Activated CD8-positive, alpha-beta memory T cell treated with anti-CD3 and anti-CD28 coated beads, Interleukin-2, amount 50 U/mL, for 48 hours (primary cell): ENCODE measurements at places on chromosomes 1 and 21.

DNA sequence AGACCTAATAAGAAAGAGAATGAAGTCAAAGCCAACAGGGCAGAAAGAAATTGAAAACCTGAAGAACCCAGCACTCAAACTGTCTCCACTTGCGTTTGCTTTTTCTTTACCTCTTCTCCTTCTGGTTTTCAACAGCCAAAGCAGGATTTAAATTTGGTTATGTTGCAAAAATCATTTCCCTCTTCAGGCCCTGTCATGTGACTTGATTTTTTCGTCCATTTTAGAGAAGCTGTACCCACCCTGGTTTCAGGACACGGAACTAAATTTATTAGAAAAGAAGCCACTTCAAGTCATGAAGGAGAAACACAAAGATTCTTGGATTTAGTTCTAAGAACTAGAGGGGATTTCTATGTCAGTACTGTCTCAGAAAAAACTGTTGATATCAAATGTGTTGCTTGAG, 1.0 kb upstream of the SYNJ1 start:
- no peak for DNase-seq

GRCh38 chr1:224375059-224375458, 18.4 kb downstream of the CNIH4 start:
- no peak for DNase-seq

- no peak for DNase-seq
Measured at GRCh38 chr1:18062185-18062584, 45.4 kb upstream of the IGSF21 start.

- no peak for DNase-seq
Measured at GRCh38 chr1:12473596-12474362, 144.2 kb downstream of the DHRS3 start.

GRCh38 chr1:48030696-48031365, 33.6 kb upstream of the TRABD2B start:
- DNase-seq: no peak

- DNase-seq: peak; percentile 65
Measured at GRCh38 chr1:214439352-214440119, 111.9 kb downstream of the PTPN14 start.

DNA sequence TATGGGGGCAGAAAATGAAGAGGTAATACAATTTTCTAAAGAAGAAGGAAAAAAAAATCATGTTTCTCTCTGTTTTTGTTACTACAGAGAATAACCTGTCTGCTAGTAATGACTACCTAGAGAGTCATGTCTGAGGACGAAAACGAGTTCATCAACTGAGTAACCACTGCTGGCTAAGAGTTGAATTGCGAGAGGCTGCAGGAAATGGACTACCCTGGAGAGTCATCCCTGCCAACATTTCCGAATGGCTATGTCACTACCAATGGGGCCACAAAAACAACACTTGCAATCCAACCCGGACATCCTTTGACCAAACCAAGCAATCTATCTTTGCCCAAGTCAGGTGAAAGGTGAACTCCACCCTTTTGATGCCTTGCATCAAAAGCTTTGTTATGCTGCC, 120.6 kb downstream of the FCRL5 start:
- no peak for DNase-seq

GRCh38 chr1:30197639-30198450, 525.5 kb downstream of the MATN1 start:
- no peak for DNase-seq

DNA sequence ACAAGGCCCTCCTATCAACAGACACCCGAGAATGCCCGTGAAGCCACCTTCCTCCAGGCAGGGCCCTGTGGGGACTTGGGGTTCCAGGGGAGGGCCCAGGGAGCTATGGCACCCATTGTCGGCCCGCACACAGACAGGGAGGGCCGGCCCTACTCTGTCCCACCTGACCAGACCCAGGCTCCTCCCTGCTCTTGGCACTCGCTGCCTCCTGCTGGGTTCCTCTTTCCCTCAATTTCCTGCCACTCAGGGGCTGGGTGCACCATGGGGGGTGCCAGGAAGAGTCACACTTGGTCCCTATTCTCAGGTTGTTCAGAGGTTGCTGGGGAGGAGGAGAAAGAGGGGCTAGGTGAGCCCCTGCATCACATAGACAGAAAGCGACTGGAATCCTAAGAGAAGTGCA, 8.0 kb upstream of the OXCT2 start:
- DNase-seq: no peak

GRCh38 chr1:198440842-198441241, 99.6 kb downstream of the ATP6V1G3 start:
- no peak for DNase-seq

DNA sequence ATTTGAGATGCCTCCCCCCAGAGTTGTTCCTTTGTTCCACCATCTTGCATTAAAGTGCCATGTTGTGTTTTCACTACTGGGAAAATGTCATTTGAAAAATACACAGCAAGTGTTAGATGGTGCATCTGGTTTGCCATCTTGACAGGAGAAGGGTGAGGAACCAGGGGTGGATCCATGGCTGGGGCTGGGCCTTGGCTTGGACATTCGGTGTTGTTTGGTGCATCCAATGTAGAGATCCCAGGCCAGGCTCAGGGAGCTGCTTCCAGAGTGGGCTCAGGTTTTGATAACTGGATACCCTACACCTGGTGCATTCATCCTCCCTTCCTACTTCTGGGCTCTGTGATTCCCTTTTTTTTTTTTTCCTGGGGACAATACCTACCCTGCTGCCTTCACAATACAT, 103.5 kb downstream of the UCK2 start:
- no peak for DNase-seq

DNA sequence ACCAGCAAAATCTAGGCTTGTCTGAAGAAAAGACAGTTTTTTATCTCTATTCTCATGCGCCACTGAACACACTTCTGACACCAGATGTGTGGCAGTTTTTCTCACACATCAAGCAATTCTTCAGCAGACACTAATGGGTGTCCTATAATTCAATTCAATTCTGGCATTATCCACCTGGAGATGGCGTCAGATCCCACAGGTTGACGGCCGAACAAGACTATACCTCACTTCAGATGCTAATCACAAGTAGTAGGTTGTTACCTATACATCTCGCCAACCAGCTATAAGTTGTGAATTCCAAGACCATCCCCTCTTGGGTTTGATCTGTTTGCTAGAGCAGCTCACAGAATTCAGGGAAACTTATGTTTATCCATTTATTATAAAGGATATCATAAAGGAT, 89.9 kb upstream of the ARTN start:
- no peak for DNase-seq

GRCh38 chr1:201137579-201138310, 10.8 kb upstream of the ASCL5 start:
- no peak for DNase-seq

DNA sequence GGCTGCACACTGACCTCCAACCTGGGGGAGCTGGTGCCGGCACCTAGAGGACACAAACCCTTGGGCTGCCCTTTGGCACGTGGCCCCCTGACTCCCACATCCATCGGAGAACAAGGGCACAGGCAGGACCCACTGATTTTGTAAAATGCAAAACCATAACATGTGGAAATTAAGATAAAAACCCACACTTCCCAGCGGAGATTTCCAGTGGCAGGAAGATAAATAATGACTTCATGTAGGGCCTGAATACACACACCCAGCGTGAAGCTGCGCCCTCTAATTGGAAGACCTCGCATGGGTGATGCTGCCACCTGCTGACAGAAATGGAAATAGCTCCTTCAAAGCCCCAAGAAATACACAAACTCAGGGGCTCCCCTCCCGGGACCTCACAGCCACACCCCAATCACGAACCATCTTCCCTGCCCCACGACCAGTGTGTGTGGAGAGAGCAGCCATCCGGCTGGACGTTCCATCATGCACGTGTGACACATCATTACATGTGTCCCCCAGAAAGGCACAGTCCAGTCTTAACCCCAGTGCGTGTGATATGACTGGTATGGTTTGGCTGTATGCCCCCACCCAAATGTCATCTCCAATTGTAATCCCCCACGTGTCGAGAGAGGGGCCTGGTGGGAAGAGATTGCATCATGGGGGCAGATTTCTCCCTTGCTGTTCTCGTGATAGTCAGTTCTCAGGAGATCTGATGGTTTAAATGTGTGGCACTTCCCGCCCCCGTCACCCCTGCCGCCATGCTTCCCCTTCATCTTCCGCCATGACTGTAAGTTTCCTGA, 5.7 kb upstream of the TPRG1L start:
- peak; percentile 83 for DNase-seq

GRCh38 chr1:115765091-115765490, 3.4 kb downstream of the CASQ2 start:
- no peak for DNase-seq

DNA sequence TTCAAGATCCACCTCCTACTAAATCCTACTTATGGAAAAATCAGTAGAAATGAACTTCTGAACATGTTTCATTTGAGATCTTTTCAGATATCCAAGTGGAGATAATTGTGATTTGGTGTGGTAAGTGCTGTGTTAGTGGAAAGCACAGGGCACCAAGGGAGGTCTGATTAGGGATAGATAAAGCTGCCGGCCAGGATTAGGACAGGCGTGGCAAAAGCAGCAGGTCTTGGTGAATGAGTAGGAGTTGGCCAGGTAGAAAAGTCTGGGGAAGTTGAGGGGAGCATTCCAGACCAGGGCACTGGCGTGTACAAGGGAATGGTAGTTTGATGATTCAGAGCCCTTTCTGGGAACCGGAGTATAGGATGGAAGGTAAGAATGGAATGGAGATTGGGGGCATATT, 47.8 kb downstream of the AZIN2 start:
- DNase-seq: peak; percentile 34

DNA sequence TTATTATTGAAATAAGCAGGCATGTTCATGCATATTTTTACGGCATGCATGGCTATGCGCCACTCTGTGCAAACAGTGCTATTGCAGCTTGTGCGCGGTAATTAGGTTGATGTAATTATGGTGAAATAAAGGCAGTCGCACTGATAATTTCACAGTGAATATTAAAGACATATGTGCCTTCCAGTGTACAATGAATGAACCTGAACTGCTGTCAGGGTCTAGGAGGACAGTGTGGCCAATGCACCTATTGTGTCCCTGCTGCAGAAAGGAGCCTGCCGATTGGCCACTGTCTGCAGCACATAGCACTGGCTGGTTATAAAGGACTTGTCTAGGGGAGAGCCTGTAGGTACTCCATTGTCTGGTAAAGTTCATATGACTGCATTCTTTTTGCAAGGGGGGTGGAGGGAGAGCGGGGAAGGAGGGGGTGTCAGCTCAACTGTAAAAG, 340.4 kb downstream of the USP25 start:
- DNase-seq: no peak

- no peak for DNase-seq
Measured at GRCh38 chr1:100065183-100065968, 67.4 kb downstream of the SASS6 start.

- DNase-seq: no peak
Measured at GRCh38 chr1:1892079-1892762, 1.3 kb upstream of the GNB1 start.

DNA sequence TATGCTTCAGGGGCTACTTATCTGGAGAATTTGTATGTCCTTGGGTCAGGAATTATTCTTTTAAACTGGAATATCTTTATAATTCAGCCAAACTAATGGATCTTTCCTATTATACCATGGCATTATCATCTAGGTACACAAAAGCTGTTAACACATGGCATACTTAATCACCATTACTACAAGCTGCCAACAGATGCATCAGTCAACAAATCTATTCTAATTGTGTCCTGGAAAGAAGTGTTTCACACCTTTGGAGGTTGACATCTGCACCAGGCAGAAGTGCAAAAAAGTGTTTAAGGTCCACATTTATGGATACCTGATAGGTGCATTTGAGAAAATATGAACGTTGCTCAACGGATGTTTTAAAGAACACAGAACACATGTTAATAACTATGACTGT, 470.2 kb upstream of the ADGRL2 start:
- DNase-seq: no peak

- no peak for DNase-seq
Measured at GRCh38 chr1:194071205-194071604, 884.8 kb upstream of the B3GALT2 start.

- DNase-seq: no peak
Measured at GRCh38 chr1:221832617-221833016, 90.7 kb upstream of the DUSP10 start.

- no peak for DNase-seq
Measured at GRCh38 chr21:31538816-31539215, 120.7 kb upstream of the SOD1 start.

GRCh38 chr1:64959986-64960385, 6.4 kb downstream of the JAK1 start:
- DNase-seq: no peak

- DNase-seq: no peak
Measured at GRCh38 chr21:31566611-31567010, 92.9 kb upstream of the SOD1 start.

DNA sequence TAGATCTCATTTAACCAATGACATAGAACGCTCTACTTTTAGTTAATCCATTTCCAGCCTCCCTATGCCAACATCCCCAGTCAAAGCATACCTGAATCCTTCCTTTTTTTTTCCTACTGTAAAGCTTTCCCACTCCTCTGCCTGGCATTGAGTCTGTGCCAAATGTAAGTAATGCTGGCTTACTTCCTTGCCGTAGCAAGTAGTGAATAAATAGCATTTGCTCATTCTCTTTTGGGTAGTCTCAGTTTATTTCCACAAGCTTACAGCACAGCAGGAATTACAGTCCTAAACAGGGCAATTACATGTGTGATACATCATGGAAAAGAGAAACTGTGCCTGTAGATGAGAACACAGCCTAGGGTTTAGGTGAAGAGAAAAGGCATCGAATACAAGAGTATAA, 352.6 kb upstream of the NEGR1 start:
- no peak for DNase-seq

- no peak for DNase-seq
Measured at GRCh38 chr1:191912517-191912916, 245.7 kb upstream of the RGS18 start.

DNA sequence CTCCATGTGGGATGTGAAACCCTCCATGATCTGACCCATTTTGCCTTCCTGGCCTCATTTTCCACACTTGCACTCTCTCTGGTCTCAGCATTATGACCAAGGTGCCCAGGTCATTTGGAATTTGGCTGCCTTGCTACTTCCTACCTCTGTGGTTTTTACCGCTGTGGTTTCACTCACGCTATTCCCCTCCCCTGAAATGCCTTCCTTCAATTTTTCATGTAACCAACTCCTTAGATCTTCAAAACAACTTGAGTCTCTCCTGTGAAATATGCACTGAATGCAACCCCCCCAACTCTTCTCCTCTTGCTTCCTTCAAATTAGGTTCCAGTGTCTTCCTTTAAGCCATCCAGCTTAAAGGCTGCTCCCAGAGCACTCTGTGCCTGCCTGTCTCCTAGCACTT, 50.1 kb downstream of the PHC2 start:
- no peak for DNase-seq

GRCh38 chr1:59188413-59189213, 108.3 kb upstream of the FGGY start:
- DNase-seq: no peak
